ENCODE measurements at places on chromosomes 16 and 17. TPM values are rescaled to one million over a fixed set of nuclear protein-coding genes. Genes with fewer than 3 reads are reported as not detected.

Gene KIFC3
- total RNA-seq = 20.6 TPM

Gene RDM1
- total RNA-seq = 1.1 TPM

DNA sequence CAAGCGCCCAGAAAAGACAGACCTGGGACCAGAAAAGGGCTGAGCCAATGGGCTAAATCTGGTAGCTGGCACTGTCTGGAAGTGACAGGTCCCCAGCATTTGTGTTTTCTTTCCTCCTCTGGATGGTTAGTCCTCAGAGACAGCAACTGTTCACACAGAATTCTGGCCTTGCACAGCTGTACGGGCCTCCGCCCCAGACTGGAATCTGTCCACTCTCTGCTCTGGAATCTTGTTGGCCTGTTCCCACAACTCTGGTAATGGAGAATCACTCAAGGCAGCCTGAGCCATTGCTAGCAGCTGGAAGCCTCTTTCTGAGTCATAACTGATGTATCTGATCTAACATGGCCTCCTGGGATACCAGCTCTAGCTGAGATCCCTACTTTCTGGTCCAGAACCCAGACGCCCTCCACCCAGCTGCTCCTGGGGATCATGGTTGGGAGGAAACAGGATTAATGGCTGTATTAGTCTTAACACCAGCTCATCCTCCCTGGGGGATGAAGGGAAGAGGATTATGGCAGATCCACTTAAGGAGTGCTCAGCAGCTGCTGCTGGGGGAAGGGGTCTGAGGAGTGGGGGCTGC is 9.1 kb downstream of the ZNF668 start:
- ATAC-seq = peak; percentile 27

GRCh38 chr17:13070732-13071131 is 52.9 kb upstream of the ELAC2 start:
- no peak for ATAC-seq

DNA sequence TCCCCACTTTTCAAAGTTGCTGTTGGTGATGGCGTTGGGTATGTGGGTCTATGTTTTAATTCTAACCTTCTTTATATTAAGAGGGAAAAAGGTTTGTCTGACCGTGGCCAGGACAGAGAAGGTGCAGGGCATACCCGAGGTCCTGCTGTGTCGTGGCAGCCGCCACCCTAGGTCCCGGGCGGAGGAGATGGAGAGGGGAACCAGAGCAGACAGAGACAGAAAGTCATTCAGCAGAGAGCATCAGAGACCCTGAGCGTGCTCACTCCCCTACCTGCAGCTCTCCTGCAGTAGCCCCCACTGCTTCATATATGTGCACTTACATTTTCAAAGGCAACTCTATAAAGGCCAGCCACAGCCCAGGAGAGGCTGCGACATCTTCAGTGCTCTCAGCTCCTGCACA is 327.2 kb upstream of the TNRC6C start:
- ATAC-seq = no peak

GRCh38 chr16:56363781-56364565 is 61.4 kb downstream of the AMFR start:
- ATAC-seq = no peak

DNA sequence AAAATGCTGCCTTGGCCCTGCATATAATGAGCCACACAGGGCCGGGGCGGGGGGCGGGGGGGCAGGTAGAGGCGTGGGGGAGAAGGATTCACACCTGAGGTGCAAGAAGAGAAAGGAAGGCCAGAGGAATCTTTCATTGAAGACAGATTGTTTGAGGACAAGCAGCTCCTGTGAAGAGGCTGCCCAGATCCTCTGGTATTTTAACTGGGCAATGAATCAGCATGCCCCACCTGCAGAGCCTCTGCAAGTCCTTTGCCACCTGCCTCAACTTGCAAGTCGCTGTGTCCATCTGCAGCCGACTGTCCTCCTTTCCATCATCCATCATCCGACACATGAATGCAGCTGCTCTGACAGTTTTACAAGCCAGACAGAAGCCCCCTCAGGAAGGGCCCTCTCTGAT is 1.2 kb upstream of the SOST start:
- ATAC-seq = peak; percentile 24

- no peak for ATAC-seq
Observed at GRCh38 chr16:8621222-8621571, 301 bp upstream of the METTL22 start.
